NCI-H69 (cell line): ENCODE measurements at places on chromosomes 13 and 19.

GRCh38 chr13:30120133-30120822 lies 187.1 kb downstream of the KATNAL1 start:
- DNase-seq = no peak

DNA sequence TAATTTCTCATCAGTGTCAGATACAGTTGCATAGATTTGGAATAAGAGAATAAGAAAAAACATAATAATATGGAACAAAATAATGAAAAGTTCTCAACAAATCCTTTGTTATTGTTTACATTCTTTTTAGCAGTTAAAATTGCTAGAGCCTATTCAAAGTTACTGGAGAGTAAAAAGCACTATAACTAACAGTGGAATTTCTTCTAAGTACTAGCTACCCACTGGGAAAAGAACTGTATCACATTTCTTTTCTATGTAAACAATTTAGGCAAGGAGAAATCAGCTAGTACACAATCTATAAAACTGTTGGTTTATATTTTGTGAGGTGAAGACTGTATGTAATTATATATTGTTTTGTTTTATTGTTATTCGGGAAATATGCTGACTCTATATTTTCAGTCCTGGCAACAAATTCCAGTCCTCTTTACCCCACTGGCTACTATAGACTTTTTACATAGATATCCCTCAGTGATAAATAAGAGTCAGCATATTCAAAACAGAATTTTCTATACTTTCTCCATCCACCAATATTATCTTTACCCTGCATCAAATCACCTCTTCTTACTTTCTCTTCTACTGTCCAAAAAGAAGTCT lies 222.0 kb downstream of the PCDH9 start:
- DNase-seq = peak; percentile 43

- no peak for DNase-seq
These were observed 65.5 kb upstream of the SIAH3 start for GRCh38 chr13:45917019-45917418.

DNA sequence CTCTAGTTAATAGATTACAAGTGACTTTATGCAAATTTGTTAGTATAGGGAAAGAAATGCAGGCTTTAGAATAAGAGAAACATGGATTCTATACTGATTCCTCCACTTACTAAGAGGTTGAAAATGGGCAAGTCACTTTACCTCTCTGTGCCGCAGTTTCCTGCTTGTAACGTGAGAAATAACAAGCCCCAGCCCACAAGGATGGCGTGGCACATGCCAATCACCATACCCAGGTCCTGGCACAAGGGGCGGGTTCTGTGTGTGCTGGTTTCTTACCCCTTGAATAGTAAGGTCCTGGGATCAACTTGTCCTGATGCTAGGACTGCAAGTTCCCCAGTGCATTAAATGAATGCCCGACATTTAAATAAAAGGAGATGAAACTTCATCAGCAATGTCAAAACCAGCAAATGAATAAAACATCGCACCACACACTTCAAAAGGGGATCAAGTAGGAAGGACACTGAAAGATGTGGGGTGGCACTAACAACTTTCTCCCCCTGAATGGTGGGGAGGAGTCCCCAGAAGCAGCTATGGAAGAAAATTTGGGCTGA lies 7.9 kb upstream of the SIGLEC9 start:
- no peak for DNase-seq

DNA sequence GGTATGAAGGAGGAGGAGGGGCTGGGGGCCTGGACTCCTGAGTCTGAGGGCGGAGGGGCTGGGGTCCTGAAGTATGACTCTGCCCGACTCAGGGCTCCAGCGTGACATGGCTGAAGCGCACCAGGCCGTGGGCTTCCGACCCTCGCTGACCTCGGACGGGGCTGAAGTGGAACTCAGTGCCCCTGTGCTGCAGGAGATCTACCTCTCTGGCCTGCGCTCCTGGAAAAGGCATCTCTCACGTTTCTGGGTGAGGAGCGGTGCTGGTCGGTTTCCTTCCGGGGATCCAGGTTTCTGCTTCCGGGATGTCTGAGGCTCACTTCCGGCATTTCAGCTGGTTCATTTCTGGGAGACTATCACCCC lies 1.2 kb downstream of the CPT1C start:
- no peak for DNase-seq

DNA sequence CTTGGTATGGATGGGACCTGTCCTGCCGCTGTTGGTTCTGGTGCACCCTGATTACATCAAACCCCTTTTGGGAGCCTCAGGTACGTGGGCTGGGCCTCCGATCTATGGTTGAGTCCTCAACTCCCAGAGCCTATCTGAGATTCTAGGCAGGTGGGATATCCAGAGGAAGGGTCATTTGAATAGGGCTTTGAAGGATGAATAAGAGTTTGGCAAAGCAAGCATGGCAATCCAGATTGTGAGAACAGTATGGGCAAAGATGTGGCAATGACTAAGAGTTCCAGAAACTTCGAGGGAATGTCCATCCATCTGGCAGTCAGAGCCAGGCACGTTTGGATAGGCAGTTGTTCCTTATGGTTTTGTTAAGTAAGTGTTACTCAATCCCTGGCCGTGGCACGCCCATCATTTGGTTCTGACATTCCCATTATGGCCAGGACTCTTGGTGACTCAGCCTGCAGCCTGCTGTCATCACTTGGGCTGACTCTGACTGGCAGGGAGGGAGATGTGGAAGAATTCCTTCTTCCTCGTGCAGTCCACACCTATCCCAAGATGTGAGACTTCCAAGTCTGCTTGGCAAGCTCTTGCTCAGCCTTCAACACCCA lies 21.5 kb downstream of the CYP4F22 start:
- no peak for DNase-seq

DNA sequence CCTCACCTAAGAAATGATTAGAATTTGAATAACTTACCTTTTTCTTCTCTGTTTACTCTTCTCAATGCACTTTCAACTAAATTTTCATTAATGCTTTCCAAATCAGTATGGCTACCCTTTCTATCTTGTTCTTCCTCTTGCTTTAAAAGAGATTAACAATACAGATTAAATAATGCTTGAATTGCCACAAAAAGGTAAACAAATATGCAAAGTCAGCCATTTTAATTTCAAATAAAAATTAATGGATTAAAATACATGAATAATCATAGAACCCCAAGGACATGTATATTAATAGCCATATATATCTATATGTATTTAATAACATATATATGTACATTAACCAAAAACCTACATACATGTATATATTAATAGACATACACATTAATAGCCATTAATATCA lies 7.9 kb upstream of the NEK5 start:
- no peak for DNase-seq

DNA sequence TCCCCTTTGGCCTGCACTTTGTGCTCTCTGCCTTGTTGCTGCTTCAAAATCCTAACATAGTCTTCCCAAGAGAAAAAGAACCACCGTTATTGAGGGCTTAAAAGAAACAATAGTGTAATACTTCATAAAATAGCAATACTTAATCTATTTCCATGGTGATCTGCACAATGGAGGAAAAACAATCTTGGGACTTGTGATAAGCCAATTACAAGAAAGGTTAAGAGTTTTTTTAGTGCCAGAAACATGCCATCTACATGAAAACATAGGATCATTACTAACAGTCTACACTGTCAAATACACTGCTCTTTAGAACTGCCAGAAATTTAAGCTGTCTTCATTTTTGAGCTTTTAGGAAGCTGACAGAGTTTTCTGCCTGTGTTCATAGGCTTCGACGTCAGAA lies 54.1 kb upstream of the MAB21L1 start:
- DNase-seq = no peak

DNA sequence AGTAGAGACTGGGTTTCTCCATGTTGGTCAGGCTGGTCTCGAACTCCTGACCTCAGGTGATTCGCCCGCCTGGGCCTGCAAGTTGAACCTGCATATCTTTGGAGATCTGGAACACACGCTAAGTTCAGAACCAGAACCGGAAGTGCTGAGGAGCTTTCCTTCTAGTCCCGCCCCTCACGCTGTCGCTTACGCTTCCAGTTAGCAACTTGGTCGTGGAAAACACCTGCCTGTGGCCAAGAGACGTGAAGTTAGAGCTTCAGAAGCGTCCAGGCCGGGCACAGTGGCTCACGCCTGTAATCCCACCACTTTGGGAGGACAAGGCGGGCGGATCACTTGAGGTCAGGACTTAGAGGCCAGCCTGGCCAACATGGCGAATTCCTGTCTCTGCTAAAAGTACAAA lies 15.0 kb upstream of the ZNF57 start:
- no peak for DNase-seq

DNA sequence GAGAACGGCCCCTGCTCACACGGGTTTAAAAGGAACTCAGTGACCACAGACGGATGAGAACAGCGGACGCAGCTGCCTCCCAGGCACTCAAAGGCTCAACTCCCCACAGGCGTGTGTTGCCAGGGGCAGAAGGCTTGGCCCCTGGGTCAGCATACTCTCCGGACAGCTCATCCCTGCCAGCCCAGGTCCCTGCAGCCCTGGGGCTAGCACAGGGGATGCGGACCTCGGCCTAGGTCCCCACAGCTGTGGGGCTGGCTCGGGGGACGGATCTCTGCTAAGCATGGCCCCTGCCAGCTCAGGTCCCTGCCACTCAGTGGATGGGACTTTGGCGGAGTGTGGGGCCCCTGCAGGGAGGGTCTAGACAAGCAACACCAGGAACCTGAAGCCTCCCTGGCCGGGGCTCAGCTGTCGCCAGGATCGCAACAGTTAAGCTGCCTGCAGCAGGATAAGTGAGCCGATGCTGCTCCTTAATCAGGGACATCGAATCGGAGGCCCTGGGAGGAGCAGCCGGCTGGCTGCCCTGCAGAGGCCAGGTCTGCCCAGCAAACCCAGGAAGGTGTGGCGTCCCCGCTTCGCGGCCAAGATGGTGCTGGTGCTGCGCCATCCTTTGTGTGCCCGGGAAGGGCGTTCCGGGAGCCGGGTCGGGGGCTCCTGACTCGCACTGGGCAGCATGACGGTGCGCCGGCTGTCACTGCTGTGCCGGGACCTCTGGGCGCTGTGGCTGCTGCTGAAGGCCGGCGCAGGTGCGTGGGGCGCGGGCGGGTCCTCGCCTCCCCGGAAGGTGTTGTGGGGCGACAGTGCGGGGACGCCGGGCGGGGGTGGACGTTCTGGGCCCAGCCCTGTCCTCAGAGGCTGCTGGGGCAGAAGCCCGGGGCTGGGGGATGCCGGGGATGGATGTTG lies 32.5 kb downstream of the MCF2L start:
- DNase-seq = peak; percentile 95

DNA sequence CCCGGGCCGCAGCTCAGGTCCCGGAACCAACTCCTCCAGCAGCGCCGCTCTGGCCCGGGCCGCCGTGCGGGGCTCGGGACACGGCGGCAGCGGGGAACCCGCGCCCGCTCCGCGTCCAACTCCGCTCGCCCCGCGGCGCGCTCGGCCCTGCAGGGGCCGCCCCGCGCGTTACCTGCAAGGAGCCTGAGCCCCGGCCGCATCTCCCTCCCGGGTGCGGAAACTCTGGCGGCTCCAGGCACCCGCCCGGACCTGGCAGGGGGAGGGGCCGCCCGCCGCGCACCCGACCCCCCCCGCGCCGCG lies at the start of gene TMTC4:
TMTC4 (minus strand) TSS at position 224 of the 300 bp plus-strand sequence. CDS start 4,433 bp downstream, outside the sequence.
- no peak for DNase-seq

DNA sequence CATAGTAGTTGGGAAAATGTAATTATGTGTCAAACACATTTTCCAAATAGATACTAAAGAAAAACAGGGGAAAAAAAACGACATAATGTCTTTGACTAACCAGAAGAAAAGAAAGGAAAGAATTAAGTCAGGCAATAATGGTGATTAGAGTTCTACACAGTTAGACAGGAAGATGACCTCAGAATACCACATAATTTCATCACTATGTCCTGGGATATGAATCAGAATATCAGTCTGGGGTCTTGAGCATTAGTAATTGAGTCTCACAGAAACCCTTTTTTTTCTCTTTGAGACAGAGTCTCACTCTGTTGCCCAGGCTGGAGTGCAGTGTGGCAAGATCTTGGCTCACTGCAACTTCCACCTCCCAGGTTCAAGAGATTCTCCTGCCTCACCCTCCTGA lies 503.4 kb downstream of the SLITRK1 start:
- DNase-seq = no peak

GRCh38 chr19:5865772-5866171 lies 4.6 kb downstream of the FUT5 start:
- no peak for DNase-seq

DNA sequence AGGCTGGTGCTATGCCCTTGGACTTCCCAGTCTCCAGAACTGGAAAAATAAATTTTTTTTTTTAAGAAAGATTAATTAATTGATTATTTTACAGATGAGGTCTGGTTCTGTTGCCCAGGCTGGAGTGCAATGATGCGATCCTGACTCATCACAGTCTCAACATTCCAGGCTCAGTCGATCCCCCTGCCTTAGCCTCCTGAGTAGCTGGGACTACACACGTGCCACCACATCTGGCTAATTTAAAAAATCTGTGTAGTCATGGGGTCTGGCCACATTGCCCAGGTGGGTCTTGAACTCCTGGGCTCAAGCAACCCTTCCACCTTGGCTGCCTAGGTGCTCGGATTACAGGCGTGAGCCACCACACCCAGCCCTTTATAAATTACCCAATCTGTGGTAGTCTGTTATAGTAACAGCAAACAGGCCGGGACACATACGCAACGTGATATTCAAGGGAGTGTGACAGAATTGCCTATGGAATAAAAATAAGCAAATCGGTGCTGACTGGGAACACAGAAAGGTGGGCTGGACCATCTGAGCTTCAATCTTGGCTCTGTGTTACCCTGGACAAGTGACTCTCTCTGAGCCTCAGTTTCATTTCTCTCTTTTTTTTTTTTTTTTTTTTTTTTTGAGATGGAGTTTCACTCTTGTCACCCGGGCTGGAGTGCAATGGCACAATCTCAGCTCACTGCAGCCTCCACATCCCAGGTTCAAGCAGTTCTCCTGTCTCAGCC lies 42.8 kb downstream of the PIN1 start:
- DNase-seq = no peak

DNA sequence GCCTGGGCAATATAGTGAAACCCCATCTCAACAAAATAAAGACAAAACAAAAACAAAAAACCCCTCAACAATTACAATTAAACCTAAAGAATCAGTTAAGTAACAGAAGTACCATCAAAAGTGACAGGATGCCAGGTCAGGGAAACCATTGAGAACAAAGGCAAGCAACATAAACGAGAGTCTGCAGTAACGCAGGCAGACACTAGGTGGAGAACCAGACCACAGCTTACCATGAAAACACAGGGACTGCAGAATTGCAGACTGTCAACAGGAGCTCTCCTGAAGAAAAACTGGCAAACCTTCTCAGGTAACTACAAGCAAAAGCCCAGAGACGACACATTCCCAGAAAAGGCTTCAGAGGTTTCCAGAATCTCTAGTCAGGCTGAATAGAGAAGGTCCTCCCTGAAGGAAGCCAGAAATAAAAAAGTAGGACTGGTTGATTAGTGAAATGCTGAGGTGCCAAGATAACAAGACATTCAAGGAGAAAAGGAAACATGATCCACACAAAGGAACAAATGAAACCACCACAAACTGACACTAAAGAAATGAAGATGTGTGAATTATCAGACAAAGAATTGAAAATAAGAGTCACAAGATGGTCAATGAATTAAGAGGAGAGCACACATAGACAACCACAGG lies 2.2 kb upstream of the ZNF665 start:
- peak; percentile 88 for DNase-seq

DNA sequence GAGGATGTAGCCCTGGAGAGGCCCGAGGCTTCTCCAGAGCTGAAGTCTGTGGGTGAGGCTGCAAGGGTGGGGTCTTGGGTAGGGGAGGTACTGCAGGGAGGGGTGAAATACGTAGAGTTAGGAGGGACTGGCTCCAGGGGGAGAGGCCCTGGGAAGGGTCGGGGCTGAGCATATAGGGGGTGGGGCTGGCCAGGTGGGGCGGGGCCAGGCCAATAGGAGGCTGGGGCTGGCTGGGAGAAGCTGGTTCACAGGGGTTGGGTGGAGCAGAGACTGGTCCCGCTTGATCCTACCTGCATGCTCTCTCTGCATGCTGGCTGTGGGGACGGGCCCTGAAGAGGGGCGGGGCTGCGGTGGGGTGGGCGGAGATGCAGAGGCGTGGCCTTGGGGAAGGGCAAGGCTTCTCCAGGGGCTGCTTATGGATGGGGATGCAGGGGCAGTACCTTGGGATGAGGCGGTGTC lies 51.9 kb downstream of the CELF5 start:
- DNase-seq = no peak
